Posterior vena cava (tissue), 2 donors: ENCODE measurements at places on chromosomes 7 and 10.
A peak's percentile ranks its signal among the peaks of the same experiment; 100 is the strongest.

DNA sequence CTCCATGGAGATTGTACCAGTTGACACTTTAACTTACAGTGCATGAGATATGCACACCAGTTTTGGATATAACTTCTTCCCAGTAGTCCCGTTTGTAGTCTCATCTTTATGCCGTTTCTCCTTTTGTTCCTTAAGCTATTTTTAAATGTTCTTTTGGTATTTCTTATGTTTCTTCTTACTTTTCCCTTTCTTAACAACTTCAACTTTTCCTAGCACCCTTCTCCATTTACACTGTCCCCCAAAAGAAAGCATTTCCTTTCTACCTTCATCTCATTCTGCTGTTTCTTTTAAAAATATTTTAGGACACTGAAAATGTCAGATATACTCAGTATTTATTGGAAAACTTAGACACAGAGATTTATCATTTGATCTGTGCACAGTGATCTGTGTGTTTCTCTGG lies 1.5 kb downstream of the PSMC2 start:
- no peak for DNase-seq

DNA sequence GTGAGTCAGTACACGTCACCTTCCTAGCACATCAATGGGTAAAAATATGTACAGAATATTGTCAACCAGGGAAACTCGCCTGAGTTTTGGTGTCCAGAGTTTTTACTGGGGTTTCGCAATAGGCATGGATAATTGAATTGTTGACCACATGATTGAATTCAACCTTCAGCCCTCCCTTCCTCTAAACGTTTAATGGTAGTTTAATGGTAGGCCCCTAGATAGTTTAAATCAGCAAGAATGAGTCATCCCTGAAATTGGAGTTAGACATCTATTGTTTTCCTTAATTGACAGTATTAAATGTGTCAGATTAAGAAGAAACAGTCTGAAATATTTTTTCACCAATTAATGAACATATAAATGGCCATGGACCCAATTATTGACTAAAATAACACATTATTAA lies 57.8 kb upstream of the CACNA2D1 start:
- DNase-seq = no peak

DNA sequence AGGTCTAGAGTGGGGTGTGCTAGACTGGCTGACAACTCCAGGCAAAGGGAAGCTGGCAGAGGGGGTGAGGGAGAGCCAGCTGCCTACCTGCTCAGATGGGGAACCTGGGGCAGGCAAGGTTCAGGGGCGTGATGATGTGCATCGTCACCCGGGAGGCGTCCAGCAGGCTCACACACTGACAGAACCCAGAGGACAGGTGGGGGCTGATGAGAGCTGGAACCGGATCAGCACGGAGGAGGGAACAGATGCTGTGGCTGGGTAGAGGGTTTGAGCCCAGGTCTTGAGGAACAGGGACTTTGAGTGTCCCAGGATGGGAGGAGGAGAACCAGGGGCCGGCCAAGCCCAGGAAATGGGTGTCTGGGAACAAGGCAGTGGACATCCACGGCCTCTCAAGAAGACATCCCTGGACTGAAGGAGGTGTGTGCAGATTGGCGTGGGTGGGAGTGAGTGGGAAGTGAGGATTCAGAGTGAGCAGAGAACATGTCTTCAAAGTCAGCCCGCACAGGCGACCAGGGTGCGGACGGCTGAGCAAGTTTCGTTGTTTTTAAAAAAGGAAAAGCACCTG lies 3.9 kb downstream of the RASGEF1A start:
- DNase-seq = peak; percentile 78

GRCh38 chr10:61480208-61480607 lies 27.0 kb upstream of the TMEM26 start:
- no peak for DNase-seq

GRCh38 chr7:76196786-76197185 lies 4.9 kb upstream of the SRRM3 start:
- DNase-seq = no peak

- no peak for DNase-seq
Measured at GRCh38 chr10:62503872-62504271, 129.7 kb downstream of the ZNF365 start.

GRCh38 chr10:31604096-31604495 lies 285.1 kb downstream of the ZEB1 start:
- DNase-seq = no peak

DNA sequence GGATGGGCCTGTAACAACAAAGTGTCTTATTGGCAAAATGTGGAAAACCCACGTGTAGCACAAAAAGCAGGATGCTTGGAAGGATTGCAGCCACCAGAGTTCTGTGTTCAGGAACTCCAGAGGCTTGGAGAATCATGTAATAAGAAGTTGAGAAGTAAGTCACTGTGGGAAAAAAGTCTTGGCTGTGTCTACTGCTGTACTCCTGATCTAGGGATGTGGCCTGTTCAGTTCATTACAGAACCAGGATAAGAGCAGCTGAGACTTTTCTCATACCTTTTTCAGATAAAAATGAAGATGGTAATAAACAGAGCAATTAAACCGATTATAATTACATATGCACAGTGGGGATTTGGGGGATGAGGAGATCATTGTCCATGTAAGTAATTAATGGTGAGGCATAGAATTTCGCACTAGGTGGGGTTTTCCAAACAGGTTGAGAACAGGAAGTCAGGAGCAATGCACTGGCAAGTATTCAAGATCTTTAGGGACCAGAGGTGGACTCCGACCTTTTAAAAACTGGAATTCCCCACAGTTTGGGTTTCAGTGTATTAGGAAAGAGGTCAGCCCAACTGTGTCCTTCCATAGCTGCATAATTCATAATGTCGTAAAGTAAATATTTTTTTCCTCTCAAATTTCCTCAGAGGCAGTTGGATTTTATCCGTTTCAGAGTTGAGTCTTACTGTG lies 281.7 kb downstream of the FRMD4A start:
- no peak for DNase-seq

DNA sequence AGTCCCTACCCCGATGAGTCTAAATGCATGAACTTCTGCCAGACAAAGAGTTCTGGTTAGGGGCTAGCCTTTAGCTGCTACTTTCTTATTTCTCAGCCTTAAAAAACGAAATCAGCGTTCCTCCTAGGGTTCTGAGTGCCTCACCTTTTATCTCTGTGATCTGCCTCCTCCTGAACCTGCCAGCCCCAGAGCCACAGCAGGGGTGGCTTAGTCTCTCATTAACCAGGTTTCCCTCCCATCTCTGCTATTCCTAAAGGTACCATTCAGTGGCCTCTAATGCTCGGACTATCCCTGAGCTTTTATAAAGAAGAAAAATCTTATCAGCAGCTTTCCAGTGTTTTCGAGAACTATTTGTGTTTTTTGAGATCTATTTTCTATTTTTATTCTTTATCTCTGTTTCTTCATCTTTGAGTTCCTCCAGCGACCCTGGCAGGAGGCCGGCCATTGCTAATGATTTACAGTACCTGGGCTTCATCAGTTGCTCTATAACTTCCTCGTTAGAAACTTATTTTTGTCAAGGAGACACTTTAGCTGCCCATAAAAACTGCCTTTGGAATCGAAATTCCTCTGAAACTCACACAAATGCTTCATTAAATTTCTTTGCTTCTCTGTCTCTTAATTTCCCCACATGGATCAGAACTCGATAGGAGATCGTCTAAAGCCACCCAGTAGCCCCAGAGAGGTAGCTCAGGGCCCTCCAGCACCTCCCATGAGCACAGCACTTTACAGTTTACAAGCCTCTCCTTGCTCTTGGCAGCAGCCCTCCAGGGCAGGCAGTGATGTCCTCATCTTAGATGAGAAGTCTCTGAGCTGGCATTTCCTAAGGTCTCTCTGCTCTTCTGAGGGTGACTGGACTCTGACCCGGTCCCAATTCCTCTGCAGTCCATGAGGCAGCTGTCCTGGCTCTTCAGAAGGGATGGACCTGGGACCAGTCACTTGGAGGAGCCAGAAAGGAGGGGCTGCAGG lies 149.1 kb downstream of the EBF3 start:
- DNase-seq = no peak

GRCh38 chr7:23247603-23248335 lies 1.2 kb downstream of the GPNMB start:
- DNase-seq = peak; percentile 87

DNA sequence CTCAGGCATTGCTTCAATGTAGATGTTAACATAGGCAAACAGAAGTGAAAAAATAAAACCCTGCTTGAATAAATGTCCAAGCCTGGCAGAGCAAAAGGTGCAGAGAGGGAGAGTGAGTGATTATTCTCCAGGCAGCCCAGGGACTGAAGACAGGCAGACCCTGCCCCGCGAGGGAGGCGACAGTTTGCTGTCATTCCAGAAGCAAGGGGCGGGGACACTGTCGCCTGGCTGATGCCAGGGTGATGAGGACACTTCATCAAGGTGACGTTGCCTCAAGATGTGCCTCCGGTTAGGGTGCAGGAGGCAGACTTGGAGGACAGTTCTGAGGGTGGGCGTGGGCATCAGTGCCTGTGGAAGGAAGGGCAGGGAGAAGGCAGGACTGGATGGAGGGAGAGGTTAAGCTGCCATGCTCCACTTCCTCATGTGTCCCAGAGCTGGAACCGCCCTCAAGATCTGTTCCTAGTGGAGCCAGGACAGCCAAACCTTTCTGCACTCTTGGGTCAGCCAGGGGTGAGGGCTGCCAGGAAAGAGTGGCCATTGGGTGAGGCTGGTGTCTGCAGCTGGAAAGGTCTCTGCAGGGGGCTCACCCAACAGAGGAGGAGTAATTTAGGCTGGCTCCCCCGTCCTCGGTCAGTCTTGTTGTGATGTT lies 560.5 kb upstream of the MKI67 start:
- DNase-seq = no peak

DNA sequence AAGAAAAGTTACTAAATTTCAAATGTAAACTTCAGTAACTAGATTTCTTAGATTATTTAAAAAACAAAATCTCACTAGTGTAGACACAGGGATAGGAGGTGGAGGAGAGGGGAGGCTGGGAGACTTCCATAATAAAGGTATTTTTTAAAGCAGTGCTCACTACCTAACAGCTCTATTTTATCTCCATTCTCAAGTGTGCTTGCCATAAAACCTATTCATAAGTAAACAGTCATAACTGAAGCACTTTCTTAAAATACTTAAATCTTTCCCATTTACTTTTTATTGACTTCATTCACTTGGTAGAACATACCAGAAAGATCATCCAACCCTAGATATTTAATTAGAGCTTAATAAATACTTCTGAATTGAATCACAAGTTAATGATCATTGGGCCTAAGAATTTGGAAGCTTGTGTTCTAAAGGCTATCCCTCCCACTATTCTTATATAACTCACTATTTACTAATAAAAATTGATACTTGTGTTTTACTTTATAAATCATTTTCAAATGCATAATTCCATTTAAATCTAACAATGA lies 107.4 kb downstream of the SNX13 start:
- no peak for DNase-seq

DNA sequence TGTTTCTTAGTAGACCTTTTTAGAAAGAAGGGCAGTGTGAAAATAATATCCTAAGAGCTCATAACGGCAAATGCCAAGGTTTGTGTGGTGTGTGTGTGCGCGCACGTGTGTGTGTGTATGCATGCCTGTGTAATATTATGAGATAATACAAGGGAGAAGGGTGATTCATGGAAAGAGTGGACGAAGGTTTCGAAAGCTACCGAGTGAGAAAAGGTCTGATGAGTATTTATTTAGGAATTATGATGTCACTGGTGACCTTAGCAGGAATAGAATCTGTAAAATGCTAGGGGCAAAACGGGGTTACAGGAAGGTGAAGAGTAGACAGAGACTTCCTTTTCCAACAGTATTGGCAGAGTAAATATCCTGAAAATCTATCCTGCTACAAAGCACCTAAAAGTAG lies 107.3 kb downstream of the AHR start:
- no peak for DNase-seq

GRCh38 chr7:2821842-2822507 lies 22.1 kb downstream of the GNA12 start:
- no peak for DNase-seq

- DNase-seq = no peak
Measured at GRCh38 chr7:4361774-4362173, 320.3 kb upstream of the FOXK1 start.

DNA sequence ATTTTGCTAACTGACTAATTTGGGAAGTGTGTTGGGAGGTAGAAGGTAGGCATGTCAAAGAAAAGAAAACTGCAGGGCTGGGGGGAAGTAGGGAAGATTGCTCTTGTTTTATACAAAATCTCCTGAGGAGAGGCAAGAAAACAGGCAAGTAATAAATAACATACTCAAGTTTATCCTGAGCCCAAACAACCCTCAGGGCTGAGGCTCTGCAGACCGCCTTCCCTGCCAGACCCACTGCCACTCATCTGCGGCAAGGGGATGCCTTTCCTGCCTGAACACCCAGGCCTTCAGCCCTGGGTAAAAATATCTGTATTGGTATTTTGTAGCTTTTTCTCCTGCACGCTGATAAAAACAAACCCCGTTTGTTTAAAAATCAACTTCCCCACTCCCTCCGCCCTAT lies 399.8 kb upstream of the NFE2L3 start:
- DNase-seq = no peak
